ENCODE measurements at places on chromosomes 7 and 10.

DNA sequence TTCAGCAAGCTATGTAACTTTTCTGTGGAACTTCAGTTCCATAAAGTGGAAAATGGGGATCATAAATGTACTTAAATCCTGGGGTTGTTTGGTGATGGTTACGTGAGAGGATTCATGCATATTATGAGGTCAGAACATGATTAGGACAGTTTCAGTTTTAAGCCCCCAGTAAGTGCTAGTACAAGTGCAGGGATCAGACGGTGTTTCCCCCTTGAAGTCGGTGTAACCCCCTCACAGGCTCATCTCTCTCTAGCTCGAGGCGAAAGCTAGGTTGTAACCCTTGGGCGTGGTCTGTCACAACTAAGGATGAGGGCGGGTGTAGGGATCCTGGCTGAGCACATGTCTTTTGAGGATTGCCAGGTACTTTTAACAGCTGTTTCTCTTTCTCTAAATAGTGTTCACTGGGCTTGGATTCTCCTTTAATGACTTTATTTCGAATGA, 84.7 kb downstream of the SPAG6 start:
- no peak for DNase-seq

GRCh38 chr7:155206318-155207020, 91.2 kb upstream of the INSIG1 start:
- no peak for DNase-seq

DNA sequence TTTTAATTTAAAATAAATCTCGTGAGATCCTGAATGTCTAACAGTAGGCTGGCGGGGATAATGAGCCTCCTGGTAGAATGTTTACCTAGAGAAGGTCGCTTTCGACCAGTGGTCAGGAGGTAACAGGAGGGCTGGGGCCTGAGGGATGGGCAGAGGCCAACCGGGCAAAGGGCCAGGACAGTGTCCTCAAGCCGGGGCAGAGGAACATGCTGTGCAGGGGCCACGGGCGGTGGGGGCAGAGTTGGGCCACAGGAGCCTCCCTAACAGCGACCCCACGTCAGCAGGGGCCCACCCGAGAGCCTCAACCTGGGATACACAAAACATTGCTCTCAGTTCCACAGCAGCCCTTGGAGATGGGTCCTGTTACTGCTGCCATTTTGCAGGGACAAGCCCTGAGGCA, 14.5 kb downstream of the CFAP46 start:
- no peak for DNase-seq

DNA sequence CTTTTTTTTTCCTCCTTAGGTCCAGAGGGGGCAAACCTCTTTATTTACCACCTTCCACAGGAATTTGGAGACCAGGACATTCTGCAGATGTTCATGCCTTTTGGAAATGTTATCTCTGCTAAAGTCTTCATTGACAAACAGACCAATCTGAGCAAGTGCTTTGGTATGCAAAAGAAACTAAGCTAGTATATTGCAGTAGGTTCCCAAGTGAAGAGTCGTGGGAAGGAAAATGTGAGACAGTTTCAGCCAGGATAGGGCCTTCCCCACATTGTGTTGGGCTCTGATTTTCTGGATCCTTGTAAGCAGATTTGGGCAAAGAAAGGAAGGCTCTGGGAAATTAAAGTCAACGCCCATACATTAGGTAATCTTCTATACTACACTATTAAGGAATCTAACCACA, 285.6 kb downstream of the USP6NL start:
- no peak for DNase-seq

DNA sequence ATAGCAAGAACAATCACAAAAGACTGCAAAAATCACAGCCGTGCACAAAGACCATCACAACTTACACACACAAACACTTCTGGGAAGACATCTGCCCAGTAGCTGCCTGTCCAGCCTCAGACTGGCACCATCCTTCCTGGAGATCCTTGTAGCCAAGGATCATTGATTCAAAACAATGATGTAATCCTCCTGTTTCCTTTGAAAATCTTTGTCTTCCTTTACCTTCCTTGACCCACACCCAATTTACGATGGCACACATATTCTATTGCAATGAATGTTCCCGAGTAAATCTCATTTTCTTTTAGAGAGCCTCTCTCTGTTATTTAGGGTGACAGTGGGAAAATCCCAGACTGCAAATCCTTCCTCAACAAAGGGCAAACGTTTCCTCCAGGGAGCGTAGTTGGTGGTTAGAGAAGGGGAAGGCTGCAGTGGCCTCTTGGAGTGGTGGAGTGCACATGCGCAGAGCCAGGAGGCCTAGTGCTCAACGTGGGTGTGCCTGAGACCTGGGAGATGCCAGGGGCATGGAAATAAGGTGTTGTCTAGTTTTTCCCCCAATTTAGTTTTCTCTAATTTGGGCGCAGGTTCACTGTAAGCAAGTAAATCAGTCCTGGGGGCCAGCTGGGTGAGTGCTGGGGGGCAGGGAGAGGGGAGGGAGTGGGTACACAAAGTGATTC, 3.1 kb upstream of the INPP5A start:
- DNase-seq = no peak

DNA sequence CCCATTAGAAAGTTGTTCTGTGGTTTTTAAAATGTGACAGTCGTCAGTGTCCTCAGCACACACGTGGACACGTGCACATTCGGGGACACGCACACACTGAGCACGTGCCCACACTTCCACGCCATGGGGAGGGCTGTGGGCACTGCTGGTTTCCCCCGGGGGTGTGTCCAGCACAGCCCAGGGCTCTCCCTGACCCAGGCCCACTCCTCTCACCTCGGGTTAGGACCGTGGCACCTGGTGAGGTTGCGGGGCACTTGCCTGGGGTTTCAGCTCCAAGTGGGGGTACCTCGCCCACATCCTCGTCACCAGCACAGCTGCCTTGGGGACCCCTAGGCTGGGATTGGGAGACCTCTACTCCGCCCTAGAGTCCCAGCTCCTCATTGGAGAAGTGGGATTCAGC, 20.7 kb downstream of the GET4 start:
- DNase-seq = no peak

DNA sequence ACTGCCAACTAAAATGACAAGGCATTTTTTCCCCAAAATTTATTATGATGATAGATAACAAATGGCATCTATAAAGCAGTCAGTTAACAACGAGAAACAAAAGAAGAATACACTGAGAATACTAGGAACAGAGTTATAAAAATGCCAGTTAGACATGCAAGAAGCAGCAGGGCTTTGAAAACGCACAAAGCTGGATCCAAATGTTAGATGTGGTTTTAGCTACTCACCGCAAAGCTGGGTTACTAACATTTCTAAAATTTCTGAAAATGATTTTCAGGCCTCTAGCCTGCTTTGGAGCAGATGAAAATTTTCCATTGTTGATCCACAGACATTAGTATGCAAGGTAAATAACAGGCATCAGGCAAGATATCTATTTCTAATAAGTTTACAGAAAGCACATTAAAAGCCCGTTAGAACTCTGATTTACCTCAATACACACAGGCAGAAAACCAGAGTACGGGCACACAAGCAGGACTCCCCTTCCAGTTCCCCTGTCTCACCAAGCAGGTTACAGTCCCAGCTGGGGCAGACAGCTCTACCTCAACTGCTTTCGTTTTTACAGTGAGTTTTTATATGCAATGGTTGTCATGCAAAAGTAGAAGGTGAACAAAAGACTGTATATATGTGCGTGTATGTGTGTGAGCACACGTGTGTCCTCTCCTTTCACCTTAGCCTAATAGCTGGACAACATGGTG, 37.9 kb downstream of the GLI3 start:
- no peak for DNase-seq

GRCh38 chr10:13865758-13866491, 279.2 kb downstream of the PRPF18 start:
- no peak for DNase-seq

DNA sequence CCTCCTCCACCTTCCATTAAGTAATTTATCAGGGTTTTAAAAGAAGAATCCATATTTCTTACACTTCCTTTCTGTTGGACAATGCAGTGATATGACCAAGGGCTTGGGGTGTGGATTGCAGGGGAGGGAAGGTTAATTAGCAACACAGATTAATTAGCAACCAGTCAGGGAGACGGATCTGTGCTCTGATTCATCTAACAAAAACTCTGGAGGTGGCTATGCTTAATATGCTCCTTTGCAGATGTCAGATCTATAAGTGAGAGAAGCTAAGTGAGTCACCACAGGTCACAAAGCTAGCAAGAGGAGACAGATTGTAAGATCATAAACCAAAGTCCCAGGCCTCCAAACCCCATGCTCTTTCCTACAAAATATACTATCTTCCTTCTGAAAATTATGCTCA, 178.8 kb upstream of the ITGB1 start:
- no peak for DNase-seq

DNA sequence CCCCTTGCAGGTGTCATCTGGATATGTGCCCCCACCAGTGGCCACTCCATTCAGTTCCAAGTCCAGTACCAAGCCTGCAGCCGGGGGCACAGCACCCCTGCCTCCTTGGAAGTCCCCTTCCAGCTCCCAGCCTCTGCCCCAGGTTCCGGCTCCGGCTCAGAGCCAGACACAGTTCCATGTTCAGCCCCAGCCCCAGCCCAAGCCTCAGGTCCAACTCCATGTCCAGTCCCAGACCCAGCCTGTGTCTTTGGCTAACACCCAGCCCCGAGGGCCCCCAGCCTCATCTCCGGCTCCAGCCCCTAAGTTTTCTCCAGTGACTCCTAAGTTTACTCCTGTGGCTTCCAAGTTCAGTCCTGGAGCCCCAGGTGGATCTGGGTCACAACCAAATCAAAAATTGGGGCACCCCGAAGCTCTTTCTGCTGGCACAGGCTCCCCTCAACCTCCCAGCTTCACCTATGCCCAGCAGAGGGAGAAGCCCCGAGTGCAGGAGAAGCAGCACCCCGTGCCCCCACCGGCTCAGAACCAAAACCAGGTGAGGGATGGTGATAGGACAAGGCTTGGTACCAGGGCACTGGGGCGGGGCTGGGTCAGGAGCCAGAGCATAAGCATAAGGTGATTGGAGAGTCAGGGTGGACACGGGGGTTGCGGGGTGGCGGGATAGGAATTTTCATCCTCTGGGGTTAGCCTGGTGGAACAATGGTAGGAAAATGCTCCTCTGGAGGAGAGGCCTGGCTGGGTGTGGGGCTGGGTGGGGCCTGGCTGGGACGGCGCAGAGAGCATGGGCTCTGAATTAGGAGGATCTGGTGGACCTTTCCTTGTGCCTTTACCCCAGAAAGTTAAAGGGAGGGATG, 1.9 kb downstream of the ZYX start:
- DNase-seq = no peak

DNA sequence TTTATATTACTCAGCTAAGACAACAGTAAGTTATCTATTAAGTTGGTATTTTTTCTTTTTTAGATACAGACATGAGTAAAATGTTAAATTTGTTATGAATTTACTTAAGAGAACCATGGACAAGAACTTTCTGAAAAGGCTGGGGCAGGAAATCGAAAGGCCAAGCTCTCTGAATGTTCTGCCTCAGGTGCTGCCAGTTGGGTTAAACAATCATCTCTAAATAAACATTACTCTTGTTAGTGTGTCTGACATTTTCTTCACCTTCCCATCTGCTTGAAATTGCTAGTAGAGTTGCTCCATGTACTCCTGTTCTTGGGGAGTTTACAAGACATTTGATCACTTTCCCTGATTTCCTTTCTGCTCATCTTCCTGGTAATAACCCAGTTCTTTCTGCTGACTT, 87.5 kb downstream of the ANKRD7 start:
- no peak for DNase-seq

GRCh38 chr10:127907411-127908105, 655 bp downstream of the PTPRE start:
- DNase-seq = no peak

DNA sequence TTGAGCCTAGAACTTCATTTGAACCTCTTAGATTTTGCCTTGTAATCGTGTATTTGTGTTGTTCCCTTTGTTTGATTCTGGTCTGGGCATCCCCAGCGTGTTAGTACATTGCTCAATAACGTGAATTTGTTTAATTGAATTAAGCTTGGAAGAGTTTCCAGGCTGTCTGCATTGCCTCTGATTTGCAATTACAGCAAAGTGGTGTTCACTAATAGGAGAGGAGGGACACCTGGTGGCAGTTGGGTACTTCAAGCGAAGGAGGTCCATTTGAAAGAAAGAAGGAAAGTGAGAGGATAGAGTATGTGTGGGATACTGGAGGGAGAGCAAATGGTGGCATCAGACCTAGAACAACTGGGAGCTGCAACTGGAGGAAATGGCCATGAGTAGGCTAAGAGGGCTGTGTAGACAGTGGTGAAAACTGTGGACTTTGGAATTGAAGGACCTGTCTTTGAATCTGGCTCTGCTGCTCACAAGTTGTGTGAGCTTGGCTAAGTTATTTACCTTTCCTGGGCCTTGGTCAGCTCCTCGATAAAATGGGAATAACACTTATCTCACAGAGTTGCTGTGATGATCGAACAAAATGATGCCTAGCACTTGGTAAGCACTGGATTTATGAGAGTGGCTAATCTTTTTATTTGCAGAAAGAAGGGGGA, 15.1 kb downstream of the LSMEM1 start:
- DNase-seq = peak; percentile 56

- DNase-seq = no peak
Measured at GRCh38 chr7:87027900-87028299, 31.6 kb downstream of the ELAPOR2 start.

GRCh38 chr10:30439931-30440330, 5.9 kb downstream of the MAP3K8 start:
- no peak for DNase-seq

DNA sequence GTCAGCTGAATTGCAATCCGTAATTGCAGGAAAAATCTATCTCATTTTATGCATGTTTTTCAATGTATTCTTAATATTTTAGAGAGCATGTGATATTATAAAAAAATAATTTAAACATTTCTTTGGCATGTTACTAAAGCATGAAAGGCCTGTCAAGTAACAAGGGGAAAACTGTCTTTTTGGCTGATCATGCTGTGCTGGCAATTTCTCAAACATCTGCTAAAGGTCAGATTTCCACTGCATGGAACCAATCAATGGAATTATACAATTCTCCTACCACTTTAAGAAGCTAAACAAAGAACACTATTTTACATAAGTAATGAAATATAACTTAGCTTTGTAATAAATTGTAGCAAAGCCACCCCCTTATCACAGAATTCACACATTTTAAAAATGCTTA, 49.4 kb downstream of the JMJD1C start:
- DNase-seq = no peak

GRCh38 chr10:67308912-67309311, 383.1 kb downstream of the LRRTM3 start:
- no peak for DNase-seq

GRCh38 chr7:33432821-33433220, 303.5 kb downstream of the BBS9 start:
- DNase-seq = no peak

All from NCI-H1694 treated with DMSO at 0.1 percent for 48 hours (cell line).